ENCODE measurements at places on chromosomes 2 and 18.
A peak's percentile ranks its signal among the peaks of the same experiment; 100 is the strongest.

- no peaks in the 10 kb centered on the region for H3K27me3 ChIP-seq
- H3K36me3 ChIP-seq = peaks cover 6% of the 10 kb centered on the region
- no peak overlapping the region for H3K27ac ChIP-seq
- DNase-seq = no peak
Observed at GRCh38 chr2:188023035-188023434, 268.6 kb upstream of the GULP1 start.

- peak; percentile 4 for DNase-seq
- peak overlapping the region; percentile 92 for H3K27ac ChIP-seq
- H3K4me1 ChIP-seq = no peaks in the 10 kb centered on the region
- H3K27me3 ChIP-seq = peaks cover 13% of the 10 kb centered on the region
- H3K4me3 ChIP-seq = peak overlapping the region; percentile 84
- no peaks in the 10 kb centered on the region for H3K36me3 ChIP-seq
Observed at GRCh38 chr2:121075641-121076497, 209.1 kb downstream of the TFCP2L1 start.

GRCh38 chr2:233148354-233148753 is 88.2 kb downstream of the INPP5D start:
- peaks cover 7% of the 10 kb centered on the region for H3K4me1 ChIP-seq
- H3K36me3 ChIP-seq = no peaks in the 10 kb centered on the region
- no peak overlapping the region for H3K4me3 ChIP-seq
- no peak overlapping the region for H3K27ac ChIP-seq

DNA sequence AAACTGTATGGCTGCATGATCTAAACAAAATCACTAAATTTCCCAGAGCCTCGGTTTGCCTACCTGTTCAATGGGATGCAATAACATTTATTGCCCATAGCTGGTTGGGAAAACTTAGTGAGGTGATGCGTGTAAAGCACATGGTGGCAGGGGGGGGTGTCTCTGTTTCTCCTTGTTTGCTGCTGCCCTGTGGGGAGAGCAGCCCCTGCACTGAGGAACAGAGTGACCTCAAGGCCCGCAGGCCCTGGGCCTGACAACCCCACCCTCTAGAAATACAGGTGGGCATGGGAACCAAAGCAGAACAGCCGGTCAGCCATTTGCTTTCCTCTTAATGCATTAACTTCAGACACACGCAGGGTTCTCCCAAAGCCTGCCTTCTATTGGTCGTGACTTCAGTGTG is 55.1 kb upstream of the SLC66A3 start:
- H3K4me3 ChIP-seq = no peak overlapping the region
- no peak overlapping the region for H3K27ac ChIP-seq
- no peaks in the 10 kb centered on the region for H3K36me3 ChIP-seq
- no peak for DNase-seq

DNA sequence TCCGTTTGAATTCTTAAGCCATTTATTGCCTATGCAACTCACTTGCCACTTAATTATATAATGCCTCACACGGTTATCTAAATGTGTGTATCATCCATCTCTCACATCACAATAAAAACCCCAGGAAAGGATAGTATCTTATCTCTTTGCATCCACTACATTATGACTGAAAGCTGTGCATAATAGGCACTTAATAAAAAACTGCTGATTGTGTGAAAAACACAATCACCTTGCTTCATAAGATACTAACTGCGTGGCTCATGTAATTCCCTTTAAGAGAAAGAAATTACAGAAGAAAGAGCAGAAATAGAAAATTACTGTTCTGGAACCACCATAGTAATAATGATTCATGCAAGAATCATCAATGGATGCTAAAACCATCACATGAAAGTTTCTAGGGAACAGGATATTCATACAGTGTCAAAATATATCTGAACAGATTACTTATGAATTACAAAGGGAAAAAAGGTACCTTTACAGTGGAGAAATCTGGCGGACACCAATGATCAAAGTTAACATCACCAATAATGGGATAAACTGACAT is 29.3 kb downstream of the CUL3 start:
- H3K27ac ChIP-seq = peak overlapping the region; percentile 55
- H3K4me3 ChIP-seq = no peak overlapping the region
- no peaks in the 10 kb centered on the region for H3K27me3 ChIP-seq

DNA sequence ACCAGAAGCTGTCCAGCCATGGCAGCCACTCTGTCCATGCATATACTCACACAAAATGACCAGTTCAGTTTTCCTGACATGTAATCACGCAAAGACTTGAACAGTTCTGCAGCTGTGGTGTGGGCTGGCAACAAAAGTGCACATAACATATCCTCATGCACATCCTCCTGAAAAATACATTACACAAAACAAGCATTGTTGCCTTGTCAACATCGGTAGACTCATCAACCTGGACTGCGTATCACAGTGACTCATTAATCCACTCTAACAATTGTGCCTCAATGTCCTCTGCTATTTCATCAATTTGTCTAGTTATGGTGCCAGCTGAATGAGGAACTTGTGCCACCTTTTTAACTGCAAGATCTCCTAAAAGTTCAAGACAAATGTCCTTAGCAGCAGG is 19.5 kb downstream of the RBKS start:
- peak; percentile 43 for DNase-seq
- H3K27me3 ChIP-seq = peaks cover 1% of the 10 kb centered on the region
- H3K27ac ChIP-seq = no peak overlapping the region
- peaks cover 3% of the 10 kb centered on the region for H3K36me3 ChIP-seq
- H3K4me3 ChIP-seq = no peak overlapping the region

DNA sequence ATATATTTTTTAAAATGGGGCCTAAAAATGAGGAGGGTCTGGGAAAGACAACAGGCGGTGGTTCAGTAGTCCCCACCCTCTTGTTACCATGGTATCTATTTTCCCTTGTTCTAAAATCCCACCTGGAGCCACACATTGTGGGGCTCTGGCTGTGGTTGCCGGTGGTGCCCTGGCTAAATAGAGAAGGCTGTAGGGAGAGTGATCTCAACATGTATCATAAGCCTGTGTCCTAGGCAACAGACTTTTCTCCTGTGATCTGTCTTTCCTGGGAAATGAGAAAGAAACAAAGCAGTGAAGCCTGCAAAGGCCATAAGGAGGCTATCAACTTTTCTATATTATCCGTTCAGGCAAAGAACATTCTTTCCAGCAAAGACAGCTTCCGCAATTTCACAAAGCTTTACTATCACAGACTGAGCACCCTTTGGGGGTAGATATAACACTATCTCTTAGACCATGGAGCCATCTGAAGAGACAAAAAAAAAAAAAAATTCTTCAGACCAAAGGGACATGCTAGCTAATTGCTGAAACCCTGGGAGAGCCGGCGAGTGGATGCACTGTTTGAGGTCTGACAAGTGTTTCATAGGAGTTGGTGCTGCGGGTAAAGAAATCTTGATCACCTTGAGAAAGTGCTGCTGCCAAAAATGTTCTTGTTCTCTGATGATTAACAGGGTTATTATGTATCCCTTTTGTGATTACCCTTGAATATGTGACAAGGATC is 879.2 kb upstream of the DDX18 start:
- H3K4me3 ChIP-seq = no peak overlapping the region
- no peaks in the 10 kb centered on the region for H3K36me3 ChIP-seq
- no peak overlapping the region for H3K27ac ChIP-seq
- no peak for DNase-seq

DNA sequence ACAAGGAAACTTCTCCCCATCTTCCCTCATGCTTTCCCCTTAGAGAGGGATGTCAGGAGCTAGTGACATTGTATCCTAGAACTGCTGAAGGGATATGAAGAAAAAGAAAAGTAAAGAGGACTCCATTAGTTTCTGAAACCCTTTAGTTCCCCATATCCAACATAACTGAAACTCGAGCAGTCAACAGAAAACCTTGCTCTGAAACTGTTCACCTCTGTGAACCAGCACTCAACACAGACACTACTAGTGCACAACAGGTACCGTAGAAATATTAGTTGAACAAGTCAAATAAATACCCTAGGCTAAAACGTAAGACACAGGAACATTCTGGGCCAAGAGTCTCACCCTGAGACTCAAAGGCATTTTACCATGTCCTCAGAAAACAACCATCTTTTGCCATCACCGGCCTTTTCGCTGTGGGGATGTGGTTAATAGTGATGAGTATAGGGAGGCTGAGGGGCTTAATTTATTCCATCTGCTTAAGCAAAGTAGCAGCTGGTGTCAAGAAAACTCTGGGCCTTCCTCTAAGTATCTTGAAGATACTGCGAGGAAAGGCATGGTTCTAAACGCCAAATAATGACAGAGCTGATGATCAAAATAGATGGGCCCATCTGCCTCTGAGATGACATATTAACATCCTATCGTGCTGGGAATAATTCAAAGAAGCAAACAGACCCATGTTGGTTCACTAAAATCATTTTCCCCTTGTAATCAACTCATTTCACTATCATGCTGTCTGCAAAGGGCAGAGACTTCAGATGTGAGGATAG is 156.8 kb downstream of the STK39 start:
- no peaks in the 10 kb centered on the region for H3K27me3 ChIP-seq
- DNase-seq = no peak
- no peaks in the 10 kb centered on the region for H3K4me1 ChIP-seq
- no peak overlapping the region for H3K27ac ChIP-seq

DNA sequence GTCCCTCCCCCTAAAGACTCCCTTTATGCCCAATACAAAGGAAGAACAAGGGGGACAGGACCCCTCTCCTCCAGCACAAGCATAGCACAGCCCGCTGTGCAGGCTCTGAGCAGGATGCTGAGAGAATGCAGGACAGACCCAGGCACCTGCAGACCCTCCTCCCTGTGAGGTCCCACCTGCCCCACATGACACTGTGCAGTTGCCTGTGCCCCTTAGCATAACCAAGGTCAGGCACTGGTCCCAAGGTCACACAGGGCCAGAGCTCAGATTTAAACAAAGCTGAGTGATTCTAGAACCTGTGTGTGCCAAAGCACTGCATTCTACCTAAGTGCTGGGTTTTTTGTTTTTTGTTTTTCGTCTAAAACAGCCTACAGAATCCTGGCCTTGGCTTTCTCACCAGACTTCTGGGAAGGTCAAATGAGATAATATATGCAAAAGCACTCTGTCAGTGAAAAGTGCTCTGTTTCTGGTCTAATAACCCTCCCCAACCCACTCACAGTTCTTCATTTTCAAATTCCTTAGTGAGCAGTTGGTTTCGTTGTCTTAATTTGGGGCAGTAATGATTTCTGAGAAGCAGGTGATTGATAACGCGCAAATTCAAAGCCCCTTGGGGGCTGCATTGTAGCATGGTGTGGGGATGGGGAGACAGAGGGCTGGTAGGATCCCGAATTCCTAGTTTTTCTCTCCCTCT is 125.7 kb downstream of the KCTD1 start:
- H3K4me1 ChIP-seq = peaks cover 6% of the 10 kb centered on the region
- no peak for DNase-seq
- H3K27ac ChIP-seq = no peak overlapping the region

DNA sequence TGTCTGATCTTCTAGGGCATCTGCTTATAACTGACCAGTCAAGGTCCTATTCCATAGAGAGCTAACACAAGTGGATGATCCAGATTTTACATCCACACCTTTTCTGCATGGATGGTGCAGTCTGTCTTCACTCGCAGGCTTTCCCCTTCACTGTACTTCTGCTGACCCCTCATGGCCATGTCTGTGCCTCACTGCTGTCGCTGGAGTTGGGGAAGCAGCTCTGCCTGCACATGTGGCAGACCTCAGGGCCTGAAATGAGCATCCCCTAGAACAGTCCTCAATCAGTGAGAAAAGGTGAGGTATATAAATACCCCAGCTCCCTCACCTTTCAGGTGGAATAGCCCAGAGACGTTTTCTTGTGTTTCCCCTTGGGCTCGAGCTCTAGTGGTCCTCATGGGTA is 233.8 kb downstream of the ANKRD36B start:
- H3K27ac ChIP-seq = no peak overlapping the region
- no peak for DNase-seq
- no peaks in the 10 kb centered on the region for H3K4me1 ChIP-seq
- peaks cover 15% of the 10 kb centered on the region for H3K27me3 ChIP-seq
- H3K36me3 ChIP-seq = no peaks in the 10 kb centered on the region

DNA sequence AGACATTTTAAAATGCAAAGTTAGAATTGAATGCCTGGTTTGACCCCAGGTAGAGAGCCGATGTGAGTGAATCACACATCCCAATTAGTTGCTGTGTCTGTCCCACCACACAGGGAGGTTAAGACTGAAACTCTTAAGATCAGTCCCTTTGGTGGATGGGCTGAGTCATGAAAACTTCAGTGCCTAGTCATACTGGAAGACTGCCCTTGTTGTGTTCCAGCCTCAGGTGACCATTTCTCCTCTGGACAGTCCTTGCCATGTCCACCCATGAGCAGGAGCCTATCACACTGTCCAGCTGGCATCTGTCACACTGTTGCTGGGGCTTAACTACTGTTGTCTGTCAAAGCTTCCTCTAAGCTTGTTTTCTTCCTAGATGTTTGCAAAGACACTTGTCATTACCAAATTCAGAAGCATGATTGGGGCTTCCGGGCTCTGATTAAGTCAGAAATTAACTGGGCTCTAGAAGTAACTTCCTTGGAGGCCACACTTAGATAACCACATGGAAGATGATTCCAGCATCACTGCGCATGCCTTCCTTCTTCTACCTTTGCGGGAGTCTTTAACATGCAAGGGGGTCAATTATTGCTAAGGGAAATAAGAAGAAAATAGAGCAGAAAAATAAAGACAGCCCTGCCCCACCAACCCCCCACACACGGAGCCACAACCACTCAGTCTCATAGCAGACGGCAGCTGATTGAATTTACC is 21.3 kb downstream of the CYRIA start:
- H3K4me3 ChIP-seq = no peak overlapping the region
- no peak overlapping the region for H3K27ac ChIP-seq
- H3K27me3 ChIP-seq = peaks cover 2% of the 10 kb centered on the region
- H3K4me1 ChIP-seq = no peaks in the 10 kb centered on the region
- H3K36me3 ChIP-seq = no peaks in the 10 kb centered on the region

DNA sequence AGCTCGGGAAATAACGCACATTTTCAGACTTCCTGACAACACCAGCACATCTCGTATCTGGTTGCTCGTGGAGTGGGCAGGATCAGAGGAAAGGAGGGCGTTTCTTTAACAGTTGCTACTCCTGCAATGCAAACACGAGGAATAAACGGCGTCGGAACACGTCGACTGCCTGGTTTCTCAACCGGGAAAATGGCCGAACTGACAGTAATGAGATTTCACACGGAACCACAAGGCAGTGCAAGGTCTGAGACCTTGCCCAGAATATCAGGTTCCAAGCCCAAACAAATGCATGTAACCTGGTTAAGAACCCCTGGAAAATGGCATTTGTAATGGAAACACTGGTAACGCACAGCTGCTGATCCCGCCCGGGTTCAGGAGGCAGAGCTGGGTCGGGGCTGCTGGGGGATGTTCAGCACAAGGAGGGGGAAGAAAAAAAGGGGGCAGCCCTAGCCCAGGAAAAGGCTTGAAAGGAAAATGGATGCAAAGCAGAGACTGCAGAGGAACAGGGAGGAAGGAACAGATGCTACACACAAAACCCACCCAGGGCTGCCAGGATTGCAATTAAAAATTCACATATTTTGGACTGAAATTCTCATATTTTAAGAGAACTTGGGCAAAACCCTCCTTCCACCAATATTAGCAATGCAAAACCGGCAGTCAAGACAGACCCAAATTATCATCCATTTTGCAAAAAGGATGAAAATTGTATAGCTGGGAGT is 61.6 kb upstream of the KLHL29 start:
- H3K27ac ChIP-seq = no peak overlapping the region
- peaks cover 13% of the 10 kb centered on the region for H3K27me3 ChIP-seq
- H3K4me3 ChIP-seq = no peak overlapping the region

Measured in HFFc6 (cell line).